ENCODE measurements at places on chromosomes 7 and 10.

GRCh38 chr10:19833170-19833824 lies 17.1 kb downstream of the PLXDC2 start:
- no peak for DNase-seq

- DNase-seq: no peak
Observed at GRCh38 chr7:2244404-2244995, 2.5 kb downstream of the NUDT1 start.

DNA sequence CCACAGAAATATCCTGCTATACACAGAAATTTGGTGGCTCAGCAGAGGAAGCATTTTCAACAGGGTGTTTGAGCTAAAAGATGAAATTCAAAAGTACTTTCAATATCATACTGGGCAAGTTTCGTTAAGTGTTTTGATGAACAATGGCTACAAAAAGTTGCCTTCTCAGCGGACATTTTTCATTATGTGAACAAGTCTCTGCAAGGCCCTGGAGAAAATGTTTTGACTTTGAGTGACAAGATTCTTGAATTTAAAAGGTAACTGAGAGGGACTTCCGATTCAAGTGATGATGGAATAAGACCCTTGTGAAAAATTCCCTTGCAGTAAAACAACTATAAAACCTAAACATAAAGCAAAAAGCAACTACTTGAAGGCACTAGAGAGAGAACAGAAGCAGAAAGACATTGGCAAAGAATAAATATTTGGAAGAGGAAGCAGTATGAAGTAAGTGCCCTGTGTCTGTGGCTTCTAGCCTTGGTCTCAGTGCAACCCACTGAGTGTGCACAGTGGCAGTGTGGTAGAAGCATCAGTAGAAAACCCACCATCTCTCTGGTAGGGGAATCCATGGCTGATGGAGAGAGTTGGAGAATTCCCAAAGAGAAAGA lies 62.5 kb upstream of the NAMPT start:
- DNase-seq: no peak

DNA sequence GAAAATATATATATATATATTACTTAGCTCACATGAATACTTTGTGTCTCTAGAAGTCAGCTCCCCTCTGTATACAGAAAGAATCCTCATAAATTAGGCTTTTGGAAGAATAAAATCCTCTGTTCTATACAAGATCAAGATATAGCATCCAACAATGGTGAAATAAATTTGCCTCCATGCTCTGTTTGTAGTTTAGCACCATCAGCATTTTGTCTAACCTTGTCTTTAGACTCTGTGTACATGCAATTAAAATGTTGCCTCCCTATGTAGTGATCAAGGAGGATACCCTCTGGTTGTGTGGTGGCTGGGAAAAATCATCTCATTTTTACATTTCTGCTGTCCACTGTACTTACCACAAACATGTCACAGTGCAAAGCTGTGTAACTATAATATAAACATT lies 189.7 kb downstream of the C7orf25 start:
- DNase-seq: no peak

- DNase-seq: no peak
Observed at GRCh38 chr10:7314170-7314569, 96.7 kb downstream of the SFMBT2 start.

GRCh38 chr7:8184221-8184620 lies 77.7 kb downstream of the ICA1 start:
- no peak for DNase-seq

- peak; percentile 85 for DNase-seq
Observed at GRCh38 chr10:110226926-110227641, 19.7 kb downstream of the MXI1 start.

GRCh38 chr10:103789771-103790201 lies 65.6 kb downstream of the SH3PXD2A start:
- no peak for DNase-seq

Measured in amniotic stem cell (primary cell).